Omental fat pad (tissue), 4 donors: ENCODE measurements at places on chromosomes 5 and 9. TPM values are rescaled to one million over a fixed set of nuclear protein-coding genes. Genes with fewer than 3 reads are reported as not detected.

DNA sequence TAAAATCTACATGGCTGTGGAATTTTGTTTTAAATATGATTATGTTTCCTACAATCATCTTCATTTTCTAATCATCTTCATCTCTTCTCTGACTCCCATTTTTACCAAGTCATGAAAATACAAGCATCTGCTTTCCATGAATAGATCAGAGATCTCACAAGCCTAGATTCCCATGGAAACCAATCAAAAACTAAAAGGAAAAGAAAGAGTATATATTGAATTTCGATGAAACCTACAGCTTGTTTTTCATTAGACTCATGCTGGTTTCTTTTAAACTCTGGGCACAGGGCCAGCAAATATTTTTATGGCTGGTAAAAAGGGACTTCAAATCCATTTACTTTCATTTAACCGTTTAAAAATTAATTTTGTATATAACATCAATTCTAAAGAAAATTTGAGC lies 51.2 kb downstream of the INVS start:
- DNase-seq, result no peak

GRCh38 chr9:87662808-87663528 lies 63.0 kb upstream of the CTSL start:
- DNase-seq, result peak; percentile 73

PCDHGA2 gene
- total RNA-seq, result 6.6 TPM

DNA sequence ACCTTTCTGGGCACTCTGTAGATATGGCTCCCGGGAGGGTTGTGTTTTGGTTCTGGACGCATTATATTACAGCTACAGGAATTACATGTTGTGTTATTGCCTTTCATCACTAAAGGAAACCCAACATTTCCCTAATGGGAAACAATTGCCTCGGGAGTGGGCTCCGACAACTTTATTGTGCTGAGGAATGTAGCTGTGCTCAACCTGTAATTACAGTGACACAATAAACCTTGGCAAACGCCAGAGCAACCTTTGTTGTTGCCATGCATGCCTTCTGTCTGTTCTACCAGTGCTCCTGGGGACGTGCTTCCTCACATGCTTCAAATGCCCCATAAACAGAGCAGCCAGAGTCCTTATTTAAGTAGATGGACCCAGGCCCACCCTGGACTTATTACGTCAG lies 182.4 kb downstream of the DIRAS2 start:
- DNase-seq, result no peak

- DNase-seq, result no peak
Measured at GRCh38 chr5:135253601-135254178, 145.3 kb downstream of the MACROH2A1 start.

DNA sequence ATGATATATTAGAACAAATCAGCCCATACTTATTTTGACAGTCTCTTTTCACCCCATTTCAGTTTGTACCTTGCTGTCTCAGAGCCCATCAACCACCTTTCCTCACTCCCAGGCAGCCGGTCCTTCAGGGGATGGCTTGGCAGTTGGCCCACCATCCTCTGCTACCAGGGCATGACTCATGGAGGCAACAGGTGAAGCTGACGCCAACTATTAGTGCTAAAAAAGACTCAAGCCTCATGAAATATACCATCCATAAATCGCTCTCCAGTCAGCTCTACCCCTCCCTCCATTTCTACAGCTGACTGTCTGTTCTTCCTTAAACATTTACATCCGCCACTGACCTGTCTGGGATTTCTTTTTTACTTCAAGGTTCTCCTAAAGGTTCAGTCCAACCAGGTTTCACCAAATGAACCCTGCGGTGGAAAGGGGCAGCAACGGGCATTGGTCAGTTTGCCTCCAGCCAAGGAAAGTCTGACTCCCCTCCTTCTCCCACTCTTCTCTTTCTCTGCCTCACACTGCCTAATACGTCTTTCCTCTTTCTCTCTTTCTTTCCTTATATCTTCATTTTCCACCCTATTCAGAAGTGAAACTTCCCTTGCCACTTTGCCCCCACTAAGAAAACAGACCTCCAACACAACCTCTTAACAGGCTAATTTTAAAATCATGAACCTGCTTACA lies 439.1 kb downstream of the RAB3C start:
- DNase-seq, result no peak

- no peak for DNase-seq
Measured at GRCh38 chr9:124251204-124251603, 6.5 kb upstream of the NEK6 start.

ZNF462 gene
- total RNA-seq, result 18.5 TPM

SLC35D2 gene
- total RNA-seq, result 17.3 TPM

GRCh38 chr5:76333571-76333970 lies 69.5 kb upstream of the IQGAP2 start:
- no peak for DNase-seq

DNA sequence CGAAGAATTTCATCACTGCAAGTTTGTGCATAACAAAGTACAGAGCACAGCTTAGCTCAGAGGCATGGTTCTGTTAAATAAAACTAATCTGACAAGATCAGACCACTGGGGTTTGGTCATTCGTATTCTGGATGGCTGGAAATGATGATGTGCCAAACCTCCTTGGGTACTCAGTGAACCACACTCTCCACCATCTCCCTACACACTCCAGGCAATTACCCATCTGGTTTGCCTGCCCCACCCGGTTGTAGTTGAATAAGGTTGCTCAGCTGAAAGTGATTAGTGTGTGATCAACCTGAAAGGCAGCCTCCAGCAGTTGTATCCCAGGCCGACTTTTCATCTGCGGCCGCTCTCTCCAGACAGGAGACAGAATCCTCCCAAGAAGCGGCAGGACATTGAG lies 371.4 kb downstream of the TLE1 start:
- no peak for DNase-seq

DNA sequence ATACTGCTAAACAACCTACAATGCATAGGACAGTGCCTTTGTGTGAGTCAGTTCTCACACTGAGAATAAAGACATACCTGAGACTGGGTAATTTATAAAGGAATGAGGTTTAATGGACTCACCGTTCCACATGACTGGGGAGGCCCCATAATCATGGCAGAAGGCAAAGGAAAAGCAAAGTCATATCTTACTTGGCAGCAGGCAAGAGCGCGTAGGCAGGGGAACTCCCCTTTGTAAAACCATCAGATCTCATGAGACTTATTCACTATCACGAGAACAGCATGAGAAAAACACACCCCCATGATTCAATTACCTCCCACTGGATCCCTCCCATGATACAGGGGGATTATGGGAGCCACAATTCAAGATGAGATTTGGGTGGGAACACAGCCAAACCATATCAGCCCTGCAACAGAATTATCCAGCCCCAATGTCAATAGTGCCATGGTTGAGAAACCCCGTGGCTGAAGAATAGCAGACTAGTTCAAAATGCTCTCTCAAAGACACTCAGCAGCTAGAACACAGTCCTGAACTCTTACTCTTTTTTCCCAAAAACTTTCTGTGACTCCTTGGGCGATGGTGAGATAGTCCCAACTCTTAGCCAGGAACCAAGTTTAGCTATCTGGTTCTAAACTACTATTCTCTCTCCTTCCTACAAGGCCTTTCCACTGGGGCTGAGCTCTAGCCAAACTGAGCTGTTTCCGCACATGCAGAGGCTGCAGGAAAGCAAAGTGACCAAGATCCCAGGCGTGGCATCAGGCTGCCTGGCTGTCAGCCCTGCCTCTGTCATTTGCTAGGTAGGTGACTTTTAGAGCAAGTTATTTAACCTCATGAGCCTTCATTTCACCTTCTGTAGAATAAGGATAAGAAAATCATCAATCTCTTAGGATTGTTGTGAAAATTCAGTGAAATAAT lies 21.7 kb downstream of the FAT2 start:
- no peak for DNase-seq
